Caki2 (cell line): ENCODE measurements at places on chromosomes 1 and 21. TPM values are rescaled to one million over a fixed set of nuclear protein-coding genes. Genes with fewer than 3 reads are reported as not detected.

FAM72B gene
- 4.3 and 6.2 TPM in 2 replicates for total RNA-seq

SLC9C2 gene
- not detected in 2 replicates for total RNA-seq

NIT1 gene
- total RNA-seq: 32.0 and 38.2 TPM in 2 replicates

PEX19 gene
- 42.1 and 44.9 TPM in 2 replicates for total RNA-seq

GRCh38 chr1:50877641-50878040 is 82.4 kb downstream of the FAF1 start:
- DNase-seq: no peak

DNA sequence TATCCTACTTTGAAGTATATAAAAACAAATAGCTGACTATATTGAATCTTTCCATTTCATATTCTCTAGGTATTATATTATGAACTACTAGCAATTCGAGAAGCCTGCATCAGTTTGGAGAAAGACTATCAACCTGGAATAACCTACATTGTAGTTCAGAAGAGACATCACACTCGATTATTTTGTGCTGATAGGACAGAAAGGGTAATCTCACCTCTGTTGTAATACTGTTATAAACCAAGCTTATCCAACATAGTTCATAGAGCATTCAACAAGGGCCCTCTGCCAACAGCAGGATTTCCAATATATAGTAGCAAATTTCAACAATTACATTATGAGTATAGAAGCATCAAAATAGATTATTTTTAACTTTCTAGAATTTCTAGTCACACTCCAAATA is 43.7 kb upstream of the TEKT2 start:
- DNase-seq: no peak

DNA sequence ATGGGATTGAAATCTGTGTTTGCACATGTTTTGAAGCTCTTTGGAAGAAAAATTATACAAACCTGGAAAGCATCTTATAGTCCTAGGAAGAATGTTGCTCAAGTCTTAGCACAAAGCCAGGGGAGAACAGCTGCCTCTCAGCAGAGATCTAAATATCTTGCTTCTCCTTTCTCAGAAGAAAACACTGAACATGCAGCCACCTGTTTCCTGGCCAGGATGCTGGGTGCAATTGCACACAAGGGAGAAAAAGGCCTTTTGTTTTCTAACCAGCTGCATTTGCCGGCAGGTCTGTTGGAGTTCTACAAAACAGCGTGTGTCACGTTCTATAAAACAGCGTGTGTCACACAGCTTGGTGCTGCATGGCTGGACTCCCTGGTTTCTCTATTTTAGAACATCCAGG is 259.6 kb upstream of the PLD5 start:
- no peak for DNase-seq

GRCh38 chr1:220448217-220448616 is 79.7 kb upstream of the MARK1 start:
- DNase-seq: no peak

- DNase-seq: no peak
Measured at GRCh38 chr21:42887326-42887725, 5.8 kb upstream of the NDUFV3 start.

GRCh38 chr1:119631433-119632102 is 16.5 kb downstream of the ZNF697 start:
- no peak for DNase-seq

DNA sequence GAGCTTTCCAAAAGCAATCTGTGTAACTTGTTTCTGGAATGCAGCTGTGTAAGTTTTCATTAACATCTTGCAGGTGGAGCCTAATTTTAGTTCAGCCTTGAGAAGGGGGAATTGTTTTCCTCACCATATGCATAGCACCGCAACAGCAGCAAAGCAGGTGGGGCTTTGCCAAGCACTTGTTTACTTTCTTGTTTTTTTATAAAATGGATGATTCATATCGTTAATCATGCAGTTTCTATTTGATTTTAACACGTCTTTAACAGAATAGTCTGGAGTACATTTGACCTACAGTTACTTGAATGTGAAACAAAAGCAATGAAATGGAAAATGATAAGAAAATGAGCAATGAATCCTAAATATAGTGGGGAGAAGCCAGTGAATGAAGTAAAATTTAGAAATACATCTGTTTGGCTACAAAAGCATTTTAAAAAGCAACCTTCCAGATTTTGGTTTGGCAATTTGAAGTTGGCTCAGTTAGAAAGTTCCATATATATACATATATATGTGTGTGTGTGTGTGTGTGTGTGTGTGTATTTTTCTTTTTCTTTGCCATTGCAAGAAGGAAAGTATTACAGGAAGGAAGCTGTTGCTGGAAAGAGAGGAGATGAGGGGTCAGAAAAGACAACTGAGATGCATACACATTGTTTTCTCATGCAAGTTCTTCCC is 119.0 kb upstream of the ADGRL2 start:
- DNase-seq: peak; percentile 30

- DNase-seq: peak; percentile 82
Measured at GRCh38 chr1:35769188-35769758, 505 bp downstream of the CLSPN start.
